ENCODE measurements at places on chromosomes 2 and 18.

DNA sequence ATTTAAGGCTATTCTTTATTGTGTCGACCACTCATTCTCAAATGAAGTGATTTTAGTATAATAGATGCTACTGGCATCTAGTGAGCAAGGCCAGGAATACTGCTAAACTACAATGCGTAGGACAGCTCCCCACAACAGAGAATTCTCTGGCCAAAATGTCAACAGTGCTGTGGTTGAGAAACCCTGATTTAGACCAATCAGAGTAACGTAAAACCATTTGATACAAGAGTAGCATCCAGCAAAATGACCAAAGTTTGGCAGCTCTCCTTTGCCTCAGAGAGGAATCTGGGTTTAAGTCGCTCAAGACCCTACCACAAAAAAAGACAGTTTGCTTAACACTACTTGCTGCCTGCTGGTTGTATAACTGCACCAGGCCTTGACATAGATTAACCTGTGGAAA lies 37.0 kb upstream of the TTN start:
- DNase-seq, result no peak

- DNase-seq, result no peak
Measured at GRCh38 chr2:218366621-218367414, 10.2 kb downstream of the CATIP start.

GRCh38 chr2:164622338-164623106 lies 1.2 kb upstream of the GRB14 start:
- DNase-seq, result no peak

DNA sequence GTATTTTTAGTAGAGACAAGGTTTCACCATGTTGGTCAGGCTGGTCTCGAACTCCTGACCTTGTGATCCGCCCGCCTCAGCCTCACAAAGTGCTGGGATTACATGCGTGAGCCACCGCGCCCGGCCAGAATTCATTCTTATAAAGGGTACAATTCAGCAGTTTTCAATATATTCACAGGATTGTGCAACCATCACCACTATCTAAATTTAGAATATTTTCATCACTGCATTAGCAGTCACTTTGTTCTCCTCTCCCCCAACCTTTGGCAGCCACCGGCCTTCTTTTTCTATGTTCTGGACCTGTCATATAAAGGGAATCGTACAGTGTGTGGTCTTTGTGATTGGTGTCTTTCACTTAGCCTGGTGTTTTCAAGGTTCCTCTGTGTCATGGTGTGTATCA lies 40.7 kb downstream of the TCF7L1 start:
- DNase-seq, result no peak

- DNase-seq, result no peak
Measured at GRCh38 chr2:74063486-74063885, 78.8 kb downstream of the TET3 start.

All from CD4-positive, alpha-beta T cell treated with Interleukin-4 for 1 hour (primary cell).